Stimulated activated CD8-positive, alpha-beta memory T cell treated with anti-CD3 and anti-CD28 coated beads, Interleukin-2, amount 100 ng/mL, for 48 hours (primary cell): ENCODE measurements at places on chromosomes 2 and 18.

- no peak for DNase-seq
Measured at GRCh38 chr2:60318544-60318943, 234.9 kb downstream of the BCL11A start.

- DNase-seq, result no peak
Measured at GRCh38 chr2:137802038-137802437, 162.2 kb upstream of the HNMT start.

DNA sequence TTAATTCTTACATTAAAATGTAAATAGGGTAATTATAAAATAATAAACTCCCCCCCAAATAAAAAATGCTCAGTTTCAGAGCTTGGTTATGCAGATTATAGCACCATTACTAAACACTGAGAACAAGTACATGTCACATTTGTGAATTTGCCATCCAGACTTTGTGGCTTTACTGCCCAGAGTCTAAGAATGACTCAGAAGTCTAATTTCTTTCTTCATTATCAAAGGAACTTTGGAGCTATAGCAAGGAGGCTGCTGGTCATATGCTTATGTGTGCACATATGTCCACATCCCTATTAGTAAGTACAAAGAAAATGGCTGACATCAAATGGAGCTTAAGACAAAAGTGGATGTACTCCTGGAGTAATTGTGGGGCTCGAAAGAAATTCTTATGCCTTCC is 248.5 kb upstream of the SESTD1 start:
- no peak for DNase-seq

DNA sequence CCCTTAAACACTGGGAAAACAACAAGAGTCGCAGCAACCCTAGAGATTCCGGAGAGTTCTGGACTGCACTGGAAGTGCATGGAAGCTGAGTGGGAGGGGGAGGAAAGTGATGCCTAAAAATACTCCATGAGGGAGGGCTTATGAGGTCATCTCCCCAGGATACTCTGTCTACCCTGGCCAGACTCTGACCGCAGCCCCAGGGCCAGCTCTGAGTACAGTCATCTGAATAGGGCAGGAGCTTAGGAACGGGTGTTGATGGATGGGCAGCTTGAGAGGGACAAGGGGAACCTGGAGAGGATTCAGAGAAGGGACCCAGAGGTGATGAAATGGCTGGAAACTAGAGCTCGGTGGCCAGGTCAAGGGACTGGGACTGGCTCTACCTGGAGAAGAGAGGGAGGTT is 79.3 kb upstream of the IGFBP5 start:
- DNase-seq, result no peak
